ENCODE measurements at places on chromosomes 16 and 17.
A peak's percentile ranks its signal among the peaks of the same experiment; 100 is the strongest.

DNA sequence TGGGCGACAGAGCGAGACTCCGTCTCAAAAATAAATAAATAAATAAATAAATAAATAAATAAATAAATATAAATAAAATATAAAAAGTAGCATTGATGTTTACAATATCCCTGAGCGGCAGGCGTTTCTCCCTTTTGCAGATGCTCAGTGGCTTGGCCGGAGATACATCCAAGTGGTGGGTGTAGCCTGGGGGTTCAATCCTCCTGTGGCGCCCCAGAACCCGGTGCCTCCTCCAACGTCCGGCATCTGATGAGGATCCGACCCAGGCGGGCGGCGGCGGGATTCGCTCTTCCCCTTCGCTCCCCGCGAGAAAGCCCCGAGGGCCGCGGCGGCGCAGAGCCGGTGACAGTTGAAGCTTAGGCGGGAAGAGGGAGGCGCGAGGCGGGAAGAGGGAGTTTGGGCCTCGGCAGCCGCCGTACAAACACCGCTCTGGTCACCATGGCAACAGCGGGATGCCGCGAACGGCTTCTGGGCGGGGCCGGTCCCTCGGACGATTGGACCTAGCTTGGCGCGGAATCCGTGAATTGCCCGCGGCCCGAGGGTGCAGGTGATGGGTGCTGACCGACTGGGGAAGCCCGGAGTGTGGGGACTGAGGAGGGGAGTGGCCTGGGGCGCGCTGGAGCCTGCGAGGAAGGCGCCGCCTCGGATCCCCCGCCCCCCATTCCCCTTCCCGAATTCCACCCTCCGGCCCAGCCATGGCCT is 12.7 kb upstream of the ALDOA start:
- peak; percentile 81 for ATAC-seq

- no peak for ATAC-seq
These were observed 18.5 kb downstream of the SLC16A3 start for GRCh38 chr17:82247182-82247823.

DNA sequence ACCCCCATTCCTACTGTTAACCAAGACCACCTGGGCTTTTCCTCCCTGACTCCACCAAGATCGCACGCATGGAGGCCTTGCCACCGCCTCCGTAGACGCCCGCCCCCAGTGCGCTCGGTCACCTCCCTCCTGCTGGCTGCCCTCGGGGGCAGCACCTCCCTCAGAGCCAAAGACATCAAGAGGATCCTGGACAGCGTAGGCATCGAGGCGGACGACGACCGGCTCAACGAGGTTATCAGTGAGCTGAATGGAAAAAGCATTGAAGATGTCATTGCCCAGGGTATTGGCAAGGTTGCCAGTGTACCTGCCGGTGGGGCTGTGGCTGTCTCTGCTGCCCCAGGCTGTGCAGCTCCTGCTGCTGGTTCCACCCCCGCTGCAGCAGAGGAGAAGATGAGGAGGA is 1.2 kb downstream of the EFCAB3 start:
- no peak for ATAC-seq

- peak; percentile 30 for ATAC-seq
These were observed 23.2 kb downstream of the MYH3 start for GRCh38 chr17:10633738-10634379.

DNA sequence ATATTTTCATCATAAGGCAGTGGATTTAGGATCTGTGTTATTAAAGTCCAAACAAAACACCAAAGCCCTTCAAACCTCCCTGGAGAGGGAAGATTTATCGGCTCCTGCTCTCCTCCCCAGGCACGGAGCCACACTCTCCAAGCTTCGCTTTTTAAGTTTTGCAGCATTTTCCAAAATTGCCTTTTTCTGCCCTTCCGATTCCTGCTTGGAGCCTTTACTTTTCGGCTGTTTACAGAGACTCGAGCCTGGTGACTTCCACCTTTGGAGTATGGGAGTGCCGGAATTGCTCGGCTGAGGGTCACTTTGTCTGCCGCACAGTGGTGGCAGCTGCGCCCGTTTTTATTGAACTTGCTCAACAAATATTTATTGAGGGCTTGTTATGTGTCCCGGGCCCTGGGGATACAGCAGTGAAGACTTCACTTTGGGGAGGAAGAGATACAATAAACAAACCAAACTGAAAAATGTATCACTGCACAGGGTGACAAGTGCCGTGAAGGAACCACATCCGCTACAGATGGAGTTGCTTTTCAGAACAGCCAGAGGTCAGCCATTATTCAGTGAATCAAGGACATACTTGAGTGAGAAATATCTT is 185.5 kb downstream of the NTN1 start:
- ATAC-seq: no peak

DNA sequence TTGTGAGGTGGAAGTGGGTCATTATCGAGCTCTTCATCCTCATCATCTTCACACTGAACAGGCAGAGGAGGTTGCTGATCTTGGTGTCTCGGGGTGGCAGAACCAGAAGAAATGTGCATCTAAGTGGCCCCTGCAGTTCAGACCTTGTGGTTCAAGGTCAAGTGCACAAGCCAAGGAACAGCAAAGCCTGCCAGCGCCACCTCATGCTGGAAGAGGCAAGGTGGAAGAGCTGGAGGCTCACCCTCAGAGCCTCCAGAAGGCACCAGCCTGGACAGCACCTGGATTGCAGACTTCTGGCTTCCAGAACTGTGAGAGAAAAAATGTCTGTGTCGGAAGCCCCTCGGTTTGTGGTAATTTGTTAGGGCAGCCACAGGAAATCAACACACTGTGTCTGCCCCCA is 32.7 kb downstream of the IFT140 start:
- no peak for ATAC-seq

- ATAC-seq: peak; percentile 86
These were observed 37.7 kb downstream of the DUSP14 start for GRCh38 chr17:37527249-37527851.

DNA sequence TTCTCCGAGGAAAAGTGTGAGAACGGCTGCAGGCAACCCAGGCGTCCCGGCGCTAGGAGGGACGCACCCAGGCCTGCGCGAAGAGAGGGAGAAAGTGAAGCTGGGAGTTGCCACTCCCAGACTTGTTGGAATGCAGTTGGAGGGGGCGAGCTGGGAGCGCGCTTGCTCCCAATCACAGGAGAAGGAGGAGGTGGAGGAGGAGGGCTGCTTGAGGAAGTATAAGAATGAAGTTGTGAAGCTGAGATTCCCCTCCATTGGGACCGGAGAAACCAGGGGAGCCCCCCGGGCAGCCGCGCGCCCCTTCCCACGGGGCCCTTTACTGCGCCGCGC is at the start of gene ERBB2:
TSS of gene ERBB2 (plus strand) at position 247 of the 330 bp plus-strand sequence. CDS start 175 bp downstream, outside the sequence.
- no peak for ATAC-seq

DNA sequence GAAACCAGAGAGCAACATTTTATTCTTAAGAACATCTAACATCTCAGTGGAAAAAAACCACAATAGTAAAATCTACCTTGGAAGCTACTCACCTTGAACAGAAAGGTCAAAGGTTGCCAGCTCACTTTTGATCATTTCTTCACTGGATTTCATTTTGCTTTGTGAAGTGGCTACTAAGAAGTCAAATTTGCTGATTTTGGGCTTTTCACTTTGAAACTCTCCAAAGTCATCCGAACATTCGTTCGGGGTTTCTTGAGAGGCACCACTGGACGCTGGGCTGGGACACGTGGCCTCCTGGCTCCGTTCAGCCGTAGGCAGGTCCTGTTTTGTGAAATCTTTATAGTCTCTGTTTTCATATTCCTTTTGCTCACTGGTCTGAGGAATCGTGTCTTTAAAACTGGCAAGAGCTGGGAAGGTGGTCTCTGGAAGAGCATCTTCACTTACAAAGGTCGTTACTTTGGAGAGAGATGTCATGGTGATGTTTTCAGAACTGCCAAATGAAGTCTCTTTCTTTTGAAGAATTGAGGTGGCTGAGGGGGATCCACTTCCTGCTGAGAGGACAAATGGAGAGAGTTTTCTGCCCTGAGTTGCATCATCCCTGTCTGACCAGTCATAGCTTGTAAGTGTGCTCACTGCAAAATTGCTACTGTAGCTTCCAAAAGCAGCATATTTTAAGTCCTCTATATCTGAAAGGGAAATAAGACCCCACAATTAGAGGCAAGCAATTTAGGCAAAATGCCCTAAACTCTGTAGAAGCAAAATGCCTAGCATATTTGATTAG is 52.4 kb downstream of the DUSP14 start:
- no peak for ATAC-seq

DNA sequence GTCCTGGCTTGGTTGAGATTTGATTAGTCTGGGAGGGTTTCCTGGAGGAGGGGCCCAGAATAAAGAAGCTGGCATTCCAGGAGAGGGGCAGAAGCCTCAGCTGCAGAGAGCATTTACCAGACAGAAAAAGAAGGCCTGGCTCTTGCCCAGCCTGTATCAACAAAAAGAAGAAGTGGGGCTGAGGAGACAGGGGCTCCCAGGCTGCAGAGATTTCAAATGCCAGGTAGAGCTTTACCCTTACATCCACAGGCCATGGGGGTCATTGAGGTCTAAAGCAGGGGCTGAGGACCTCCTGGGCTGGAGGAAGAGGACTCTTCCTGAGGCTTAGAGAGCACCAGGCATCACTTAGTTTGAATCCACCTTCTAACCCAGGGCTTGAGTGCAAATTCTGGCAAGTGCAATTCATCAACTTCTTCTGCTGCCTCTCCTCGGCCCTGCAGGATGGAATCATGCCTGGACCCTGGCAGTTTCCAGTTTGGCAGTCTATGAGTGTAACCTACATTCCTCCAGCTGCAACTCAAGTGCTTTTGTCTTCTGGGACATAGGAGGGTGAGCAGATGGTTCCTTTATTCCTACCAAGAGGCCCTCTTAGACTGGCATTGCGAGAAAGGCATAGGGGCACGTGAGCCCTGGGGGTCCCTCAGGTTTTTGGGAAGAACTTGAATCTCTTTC is 15.3 kb downstream of the CA7 start:
- no peak for ATAC-seq
